ENCODE measurements at places on chromosomes 1 and 21. TPM values are rescaled to one million over a fixed set of nuclear protein-coding genes. Genes with fewer than 3 reads are reported as not detected.
A peak's percentile ranks its signal among the peaks of the same experiment; 100 is the strongest.

Gene TTC39A
- total RNA-seq, result 2.4 TPM

Gene CYYR1
- total RNA-seq, result 6.3 TPM

Gene EFNA1
- 127 TPM for total RNA-seq

Gene DTL
- total RNA-seq, result 4.0 TPM

Gene NTPCR
- 4.8 TPM for total RNA-seq

Gene CNKSR1
- not detected for total RNA-seq

Gene SOD1
- total RNA-seq, result 153 TPM

Gene ZNF593
- 28.8 TPM for total RNA-seq

Gene C1orf87
- total RNA-seq, result not detected

Gene LRRIQ3
- under 0.01 TPM for total RNA-seq

Gene SLC35F3
- total RNA-seq, result not detected

Gene RPS6KA1
- 10.9 TPM for total RNA-seq

Gene B3GALT2
- 3.7 TPM for total RNA-seq

Gene ITLN1
- not detected for total RNA-seq

Gene TIAM1
- total RNA-seq, result 0.22 TPM

Gene RAB42
- total RNA-seq, result 3.2 TPM

Gene WDR26
- 61.7 TPM for total RNA-seq

Gene E2F2
- 0.87 TPM for total RNA-seq

Gene PALMD
- 30.3 TPM for total RNA-seq

Gene GJA8
- total RNA-seq, result not detected

GRCh38 chr21:29538115-29538514 is 239.4 kb downstream of the BACH1 start:
- no peak for DNase-seq

GRCh38 chr21:22253761-22254160 is 1255.6 kb downstream of the NCAM2 start:
- DNase-seq, result no peak

GRCh38 chr1:50419192-50419906 is 3.9 kb downstream of the DMRTA2 start:
- peak; percentile 36 for DNase-seq

GRCh38 chr1:234164098-234164709 is 209.1 kb upstream of the COA6 start:
- DNase-seq, result no peak

GRCh38 chr1:12464045-12464461 is 154.0 kb downstream of the DHRS3 start:
- DNase-seq, result no peak

DNA sequence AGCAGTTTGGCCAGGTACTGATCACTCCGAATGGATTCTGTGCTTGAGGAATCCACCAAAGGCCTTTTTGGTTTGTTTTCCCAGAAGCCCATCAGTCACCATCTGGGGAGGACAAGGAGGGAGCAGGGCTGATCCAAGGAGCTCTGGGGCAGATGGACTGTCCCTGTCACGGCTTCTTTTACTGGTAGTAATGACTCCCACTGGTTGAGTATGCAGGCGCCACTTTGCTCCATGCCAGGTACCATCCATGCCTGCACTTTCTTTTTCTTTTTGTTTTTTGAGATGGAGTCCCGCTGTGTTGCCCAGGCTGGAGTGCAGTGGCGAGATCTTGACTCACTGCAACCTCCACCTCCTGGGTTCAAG is 101.7 kb downstream of the UBIAD1 start:
- no peak for DNase-seq

GRCh38 chr1:172486805-172487454 is 43.1 kb upstream of the PIGC start:
- DNase-seq, result no peak

GRCh38 chr1:8348777-8349472 is 31.0 kb downstream of the SLC45A1 start:
- DNase-seq, result peak; percentile 76

- DNase-seq, result no peak
Measured at GRCh38 chr21:27493542-27493941, 526.7 kb upstream of the ADAMTS5 start.

DNA sequence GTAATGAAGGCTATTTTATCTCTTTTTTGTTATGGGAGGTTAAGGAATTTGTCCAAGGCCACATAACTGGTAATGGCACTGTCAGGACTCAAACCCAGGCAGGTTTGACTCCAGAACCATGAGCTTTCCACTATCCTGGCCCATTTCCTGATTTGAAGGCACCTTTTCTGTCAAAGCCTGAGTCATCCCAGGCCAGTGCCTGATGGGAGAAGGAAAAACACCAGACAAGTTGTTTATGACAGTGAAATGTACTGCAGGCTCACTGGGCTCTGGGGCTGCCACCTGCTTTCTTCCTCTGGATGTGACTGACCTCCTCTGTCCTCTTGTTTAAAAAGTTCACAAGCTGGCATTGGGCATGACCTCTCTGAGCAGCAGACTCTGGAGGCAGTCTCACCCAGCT is 71.8 kb upstream of the SPATA6 start:
- no peak for DNase-seq

DNA sequence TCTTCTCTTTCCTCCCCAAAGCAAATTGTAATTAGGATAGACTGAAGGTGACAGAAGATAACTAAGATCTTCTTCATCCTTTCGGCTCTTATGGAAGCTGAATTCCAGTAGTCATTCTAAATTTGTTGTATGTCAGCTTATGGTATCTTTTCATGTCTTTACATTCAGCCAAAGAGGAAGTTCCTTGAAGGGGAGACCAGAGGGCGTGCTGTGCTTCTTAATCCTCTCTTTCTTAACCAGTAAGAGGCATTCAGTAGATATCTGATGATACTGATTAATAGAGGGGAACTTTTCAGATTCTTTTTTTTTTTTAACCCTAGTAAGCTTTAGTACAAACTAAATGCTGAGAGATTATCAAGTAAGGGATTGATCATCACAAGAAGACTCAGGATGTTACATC is 102.3 kb downstream of the OSBPL9 start:
- DNase-seq, result no peak

DNA sequence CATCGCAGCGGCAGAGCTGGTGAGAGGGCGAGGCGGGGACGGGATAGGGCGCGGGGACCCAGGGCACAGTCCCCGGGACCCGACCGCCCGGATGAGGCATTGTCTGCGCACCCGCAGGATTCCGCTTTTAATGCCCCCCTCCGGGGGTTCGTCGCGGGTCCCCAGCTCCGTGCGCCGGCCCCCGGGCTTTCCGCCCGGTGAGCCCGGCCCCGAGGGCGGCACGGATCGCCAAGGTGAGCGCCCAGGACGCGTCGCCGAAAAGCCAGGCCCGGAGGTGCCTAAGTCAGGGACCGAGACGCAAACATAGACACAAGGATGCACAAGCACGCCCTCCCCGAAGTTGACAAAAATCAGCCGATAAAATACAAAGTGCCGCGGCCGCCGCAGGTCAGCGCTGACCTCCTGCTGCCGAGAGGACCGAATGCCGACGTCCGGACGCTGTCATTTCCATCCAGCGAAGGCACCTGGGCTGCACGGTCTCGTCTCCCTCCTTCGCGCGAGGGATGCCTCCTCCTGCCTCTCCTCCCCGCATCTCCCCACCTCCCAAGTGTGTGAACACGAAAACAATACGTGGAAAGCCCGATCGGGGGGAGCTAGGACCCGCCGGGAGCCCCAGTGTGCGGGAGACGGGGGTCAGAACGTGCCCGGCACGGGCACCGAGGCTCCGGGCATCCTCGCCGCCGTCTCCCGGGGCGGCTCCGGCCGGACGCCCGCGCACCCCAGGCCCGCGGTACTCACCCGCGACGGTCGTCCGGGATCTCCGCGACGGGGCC is 101.1 kb upstream of the SOD1 start:
- peak; percentile 4 for DNase-seq

GRCh38 chr1:32055416-32055815 is 17.3 kb upstream of the TMEM39B start:
- DNase-seq, result no peak

GRCh38 chr1:147605591-147605990 is 64.3 kb downstream of the BCL9 start:
- no peak for DNase-seq

DNA sequence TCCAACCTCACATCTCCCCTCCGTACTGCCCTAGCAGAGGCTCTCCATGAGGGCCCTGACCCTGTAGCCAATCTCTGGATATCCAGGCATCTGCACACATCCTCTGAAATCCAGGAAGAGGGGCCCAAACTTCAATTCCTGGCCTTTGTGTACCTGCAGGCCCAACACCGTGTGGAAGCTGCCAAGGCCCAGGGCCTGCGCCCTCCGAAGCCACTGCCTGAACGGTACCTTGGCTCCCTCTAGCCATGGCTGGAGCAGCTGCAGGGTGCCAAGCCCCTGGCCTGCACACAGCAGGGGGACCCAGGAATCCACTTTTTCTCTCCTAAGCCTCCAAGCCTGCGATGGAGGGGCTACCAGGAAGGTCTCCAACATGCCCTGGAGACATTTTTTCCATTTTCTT is 84.2 kb downstream of the PTGER3 start:
- no peak for DNase-seq

GRCh38 chr1:230441183-230442029 is 15.3 kb upstream of the PGBD5 start:
- DNase-seq, result no peak

GRCh38 chr1:238119861-238120260 is 229.1 kb upstream of the ZP4 start:
- DNase-seq, result no peak

GRCh38 chr1:232327899-232328298 is 302.0 kb downstream of the SIPA1L2 start:
- DNase-seq, result no peak

DNA sequence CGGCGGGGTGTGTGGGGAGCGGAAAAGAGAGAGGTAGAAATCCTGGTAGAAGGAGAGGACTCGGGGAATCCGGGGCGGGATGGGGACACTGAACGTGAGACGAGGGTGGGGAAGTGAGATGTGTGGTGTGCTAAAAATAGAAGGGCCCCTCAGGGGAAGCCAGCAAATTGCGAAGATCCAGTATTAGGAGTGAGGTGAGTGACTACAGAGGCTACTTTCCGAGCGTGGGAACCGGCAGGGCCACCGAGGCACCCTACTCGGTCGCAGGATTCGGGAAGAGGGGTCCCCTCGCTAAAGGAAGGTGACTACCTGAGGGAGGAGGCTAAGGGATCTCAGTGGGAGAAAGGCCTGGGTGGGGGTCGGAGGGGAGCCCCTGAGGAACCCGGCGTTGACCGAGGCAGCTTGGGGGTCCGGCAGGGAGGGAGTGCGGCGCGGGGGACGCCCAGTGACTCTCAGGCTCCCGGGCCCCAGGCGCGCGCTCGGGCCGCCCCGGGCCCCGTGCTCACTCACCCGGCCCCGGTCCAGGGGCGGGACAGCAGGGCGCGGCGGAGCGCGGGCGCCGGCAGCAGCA is 318 bp downstream of the ALDH4A1 start:
- DNase-seq, result no peak

DNA sequence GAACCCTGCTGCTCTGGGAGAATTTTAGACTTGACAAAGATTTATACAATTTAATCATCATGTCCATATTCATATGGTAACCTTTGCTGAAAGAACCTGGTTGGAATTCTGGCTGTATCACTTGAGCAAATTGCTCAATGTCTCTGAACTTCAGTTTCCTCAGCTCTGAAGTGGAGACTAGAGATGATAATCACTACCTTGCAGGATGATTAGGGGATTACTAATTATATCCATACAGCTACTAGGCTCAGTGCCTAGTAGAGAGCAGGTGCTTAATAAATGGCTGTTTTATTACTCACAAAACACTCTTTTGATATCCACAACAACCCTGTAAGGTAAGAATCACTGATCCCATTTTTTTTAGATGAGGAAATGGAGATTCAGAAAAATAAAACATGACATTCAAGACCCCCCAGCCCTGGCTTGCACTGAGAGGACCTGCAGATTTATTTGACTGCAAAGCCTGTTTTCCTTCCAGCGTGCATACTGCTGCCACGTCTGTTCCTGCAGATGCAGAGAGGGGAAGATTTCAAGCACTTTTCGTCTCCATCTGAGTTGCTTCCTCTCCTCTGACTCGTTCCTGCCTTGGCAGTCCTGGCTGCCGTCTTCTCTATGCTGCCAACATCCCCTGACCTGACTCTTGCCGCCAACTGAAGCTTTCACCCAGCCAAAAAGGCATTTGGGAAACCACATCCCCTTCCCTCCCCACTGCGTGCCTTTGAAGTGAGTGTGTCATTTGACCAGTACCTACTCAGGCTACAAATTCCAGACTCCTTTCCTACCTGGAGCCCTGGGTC is 203.0 kb downstream of the PLPP3 start:
- no peak for DNase-seq

- DNase-seq, result no peak
Measured at GRCh38 chr1:195105773-195106172, 1502.5 kb downstream of the KCNT2 start.

DNA sequence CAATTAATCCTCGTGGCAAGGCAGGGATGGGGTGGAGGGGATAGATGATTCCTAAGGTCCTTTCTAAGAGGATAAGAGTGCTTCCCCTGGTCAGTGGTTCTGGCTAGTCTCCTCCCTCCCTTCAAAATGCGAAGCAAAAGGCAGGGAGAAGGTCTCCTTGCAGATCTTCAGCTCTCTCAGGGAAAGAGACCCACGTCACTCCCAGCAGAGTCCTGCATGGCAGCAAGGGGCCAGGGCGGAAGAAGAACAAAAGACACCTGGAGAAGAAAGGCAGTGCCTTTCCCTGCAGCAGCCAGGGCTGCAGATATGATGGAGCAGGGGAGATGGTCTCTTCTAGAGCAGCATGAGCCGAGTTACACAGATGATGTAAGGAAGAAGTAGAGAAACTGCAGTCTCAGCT is 29.6 kb upstream of the SLAMF9 start:
- DNase-seq, result no peak

- no peak for DNase-seq
Measured at GRCh38 chr1:235313262-235313661, 14.7 kb downstream of the ARID4B start.

DNA sequence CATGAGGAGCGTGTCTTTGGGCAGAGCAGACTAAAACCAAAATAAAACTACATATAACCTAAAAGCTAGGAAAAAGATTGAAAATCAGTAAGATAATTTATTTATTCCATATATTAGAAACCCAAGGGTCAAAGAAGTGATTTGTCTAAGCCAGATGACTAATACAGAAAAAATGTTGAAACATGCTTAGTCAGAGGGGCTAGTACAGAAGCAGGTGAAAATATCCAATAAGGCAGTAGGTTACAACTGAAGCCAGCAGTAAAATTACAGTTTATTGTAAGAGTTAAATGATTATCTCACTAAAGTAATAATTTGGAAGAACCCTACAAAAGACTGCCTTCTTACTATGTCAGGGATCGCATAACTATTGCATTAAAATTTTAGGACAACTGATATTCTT is 1190.9 kb upstream of the PRMT6 start:
- DNase-seq, result no peak

DNA sequence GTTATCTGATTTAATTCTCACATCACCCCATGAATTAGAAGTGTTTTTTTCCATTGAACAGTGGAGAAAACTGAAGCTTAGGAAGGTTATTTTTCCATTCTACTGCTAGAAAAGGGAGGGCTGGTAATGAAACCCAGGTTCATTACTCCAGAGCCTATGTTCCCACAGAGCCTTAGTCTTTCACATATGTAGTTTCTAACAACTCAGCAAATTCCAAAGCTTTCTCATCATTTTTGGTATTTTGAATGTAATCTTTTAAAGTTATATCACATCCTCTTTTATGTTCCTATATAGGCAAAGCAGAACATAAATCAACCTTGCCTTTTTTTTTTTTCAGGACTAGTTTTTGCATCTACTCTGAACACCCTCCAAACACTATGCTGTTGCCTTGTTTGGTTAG is 131.9 kb upstream of the BEND5 start:
- DNase-seq, result no peak
